ENCODE measurements at places on chromosomes 6 and 20.

DNA sequence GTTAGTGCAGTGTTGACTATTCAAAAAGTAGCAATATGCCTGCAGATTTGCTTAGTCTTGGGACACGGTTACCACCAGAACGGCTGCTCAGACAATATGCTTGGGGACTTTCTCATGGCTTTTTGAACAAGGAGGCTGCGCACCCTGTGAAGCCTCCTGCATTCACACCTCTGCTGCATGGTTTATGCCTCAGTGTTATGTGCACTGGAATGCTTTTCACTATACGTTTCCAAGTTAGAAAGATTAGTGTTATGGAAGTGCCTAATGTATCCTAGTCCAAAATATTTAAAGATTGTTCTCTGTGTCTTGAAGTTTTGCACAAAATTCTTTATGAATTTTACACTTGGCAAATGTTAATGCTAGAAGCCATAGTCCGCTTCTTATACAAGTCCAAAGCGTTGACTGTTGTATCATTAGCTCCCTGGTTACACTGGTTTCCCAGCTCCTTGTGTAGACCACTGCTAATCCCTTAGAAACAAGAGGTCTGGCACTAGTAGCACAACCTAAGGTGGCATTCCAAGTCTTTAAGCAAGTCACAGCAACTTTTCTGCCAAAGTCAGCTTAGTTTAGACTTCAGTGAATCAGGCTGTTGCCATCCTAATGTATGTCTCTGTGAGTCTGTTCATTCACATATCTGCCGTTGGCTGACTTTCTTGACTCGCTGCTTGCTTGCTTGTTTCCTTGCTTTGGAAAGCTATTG is 26.3 kb upstream of the SLC22A1 start:
- no peak for DNase-seq

- no peak for DNase-seq
These were observed 9.8 kb downstream of the ZNF335 start for GRCh38 chr20:45962031-45962755.

DNA sequence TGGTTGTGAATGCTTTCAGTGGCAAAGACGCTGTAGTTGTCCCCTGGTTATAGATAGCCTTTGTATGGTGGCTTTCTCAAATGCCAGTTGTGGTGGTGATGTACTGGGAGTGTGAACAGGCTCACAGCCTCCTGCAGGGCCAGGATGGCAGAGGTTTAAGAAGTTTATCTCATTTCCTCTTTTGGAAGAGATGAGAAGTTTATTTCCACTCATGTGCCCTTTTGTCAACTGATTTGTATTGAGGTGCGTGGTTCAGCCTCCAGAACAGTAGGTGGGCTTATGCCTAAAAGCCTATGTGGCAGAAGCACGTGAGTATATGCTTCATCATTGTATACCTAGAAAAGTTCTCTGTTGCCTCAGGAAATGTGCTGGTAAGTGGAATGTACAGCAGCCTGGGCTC is 13.7 kb upstream of the ZFP57 start:
- DNase-seq: no peak

DNA sequence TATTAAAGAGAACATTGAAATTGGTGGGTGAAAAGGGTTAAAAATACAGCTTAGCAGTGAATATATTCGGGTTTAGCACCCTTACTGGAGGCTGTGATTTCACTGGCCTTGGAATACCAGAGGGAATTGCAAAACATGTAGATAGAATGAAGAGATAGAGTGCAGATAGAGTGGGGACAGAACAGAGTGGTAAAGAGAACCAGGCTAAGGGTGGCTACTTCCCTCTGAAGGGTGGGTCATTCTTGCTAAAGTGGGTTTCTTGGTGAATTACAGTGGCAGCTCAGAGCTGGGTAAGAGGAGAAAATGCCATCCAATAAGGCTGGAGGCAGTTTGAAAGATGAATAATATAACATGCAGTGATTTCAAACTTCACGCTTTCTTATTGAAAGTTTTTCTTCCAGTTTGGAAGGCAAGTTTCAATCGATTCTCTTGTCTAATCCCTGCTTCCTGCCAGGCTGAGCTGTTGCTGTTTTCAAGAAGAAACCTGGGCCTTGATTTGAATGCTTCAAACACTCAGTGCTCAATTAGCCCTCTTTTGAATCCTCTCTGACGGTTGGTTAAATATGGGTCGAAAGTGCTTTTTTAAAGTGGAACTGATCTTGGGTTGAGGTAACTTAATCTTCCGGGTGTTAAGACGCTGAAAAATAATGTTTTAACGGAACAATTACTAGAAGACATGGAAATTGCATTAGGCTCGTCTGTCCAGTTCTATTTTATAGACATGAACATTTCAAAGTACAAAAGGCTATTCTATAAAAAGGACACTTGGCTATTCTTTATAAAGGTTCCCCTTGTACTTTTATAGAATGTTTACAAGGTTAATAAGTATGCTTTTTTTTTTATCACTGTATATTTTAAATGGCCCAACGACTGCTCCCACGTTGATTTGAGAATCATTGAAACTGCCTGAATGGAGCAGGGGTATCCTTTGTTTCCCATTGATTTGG is 203.3 kb downstream of the BCAS1 start:
- DNase-seq: no peak

GRCh38 chr20:24533449-24533848 is 64.0 kb downstream of the SYNDIG1 start:
- no peak for DNase-seq

DNA sequence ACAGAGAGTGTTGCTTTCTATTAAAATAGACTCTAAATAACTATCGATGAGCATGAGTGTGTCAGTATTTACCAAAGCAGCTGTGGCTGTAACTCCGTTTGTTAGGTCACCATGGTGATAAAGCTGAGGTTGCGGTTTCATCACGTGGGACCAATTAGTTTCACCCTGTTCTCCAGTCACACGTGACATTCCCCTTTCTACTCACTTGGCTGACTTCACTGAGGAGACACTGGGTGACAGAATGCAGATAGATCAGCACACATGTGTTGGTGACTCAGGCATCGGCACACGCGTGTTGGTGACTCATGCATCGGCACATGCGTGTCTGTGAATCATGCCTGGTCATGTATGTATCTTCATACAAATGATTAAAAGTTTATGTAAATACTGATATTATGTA is 285.4 kb downstream of the THBS2 start:
- DNase-seq: no peak

GRCh38 chr6:47064274-47064673 is 22.1 kb upstream of the ADGRF1 start:
- DNase-seq: no peak

- no peak for DNase-seq
These were observed 88.0 kb upstream of the SOX4 start for GRCh38 chr6:21505574-21505990.

- DNase-seq: no peak
These were observed 182.4 kb downstream of the CD109 start for GRCh38 chr6:73878403-73878802.

DNA sequence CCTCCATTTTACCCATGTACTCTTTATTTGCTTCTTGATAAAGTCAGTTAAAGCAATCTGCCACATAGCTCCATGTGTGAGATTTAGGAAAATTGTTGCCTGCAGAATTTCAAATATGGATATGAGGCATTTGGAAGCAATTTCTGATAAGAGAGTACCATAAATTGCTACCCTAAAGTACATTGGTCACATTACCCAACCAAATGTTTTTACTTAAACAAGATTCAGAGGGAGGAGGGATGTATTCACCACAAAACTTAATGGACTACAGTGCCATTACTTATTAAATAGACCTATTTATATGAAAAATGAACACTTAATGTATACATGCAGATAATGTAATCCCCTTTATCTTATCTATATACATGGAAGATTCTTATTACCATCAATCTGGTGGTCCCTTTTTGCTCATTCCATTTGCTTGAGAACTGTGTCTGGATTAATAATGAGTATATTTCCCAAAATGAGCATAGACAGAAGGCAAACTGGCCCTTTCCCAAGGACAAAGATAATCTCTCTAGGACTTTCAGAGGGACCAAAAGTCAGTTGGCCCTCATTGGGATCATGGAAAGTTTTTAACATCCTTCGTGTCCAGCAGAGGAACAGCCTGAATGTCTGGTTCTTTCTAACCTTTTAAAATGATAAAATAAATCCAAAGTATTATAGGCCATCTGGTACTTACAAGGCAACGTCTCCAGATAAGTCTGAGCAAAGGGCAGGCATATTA is 526.4 kb downstream of the CBLN4 start:
- no peak for DNase-seq

- DNase-seq: no peak
These were observed 2.7 kb downstream of the FBXO9 start for GRCh38 chr6:53067849-53068361.

GRCh38 chr6:156379392-156380289 is 397.5 kb upstream of the ARID1B start:
- no peak for DNase-seq

GRCh38 chr20:54680872-54681619 is 205.7 kb downstream of the DOK5 start:
- DNase-seq: peak; percentile 47
